ENCODE measurements at places on chromosomes 2 and 18. TPM values are rescaled to one million over a fixed set of nuclear protein-coding genes. Genes with fewer than 3 reads are reported as not detected.

The FBLN7 gene
- total RNA-seq, result 0.30 TPM

The UGT1A4 gene
- total RNA-seq, result not detected

The NT5DC4 gene
- total RNA-seq, result not detected

The SERPINB10 gene
- total RNA-seq, result not detected

The TUBB8B gene
- not detected for total RNA-seq

The TANC1 gene
- total RNA-seq, result 51.6 TPM

The ANKRD62 gene
- not detected for total RNA-seq

The ARHGAP15 gene
- not detected for total RNA-seq

The YES1 gene
- total RNA-seq, result 81.4 TPM

The CYP1B1 gene
- total RNA-seq, result 0.78 TPM

The RAB17 gene
- total RNA-seq, result 0.60 TPM

The FBXO48 gene
- 0.37 TPM for total RNA-seq

The SERPINB13 gene
- total RNA-seq, result not detected

The AFG3L2 gene
- total RNA-seq, result 48.2 TPM

The ALLC gene
- total RNA-seq, result not detected

The DYSF gene
- total RNA-seq, result 0.30 TPM

Measured in smooth muscle cell of the umbilical artery (primary cell).